IMR-90 (cell line): ENCODE measurements at places on chromosomes 3 and 15. TPM values are rescaled to one million over a fixed set of nuclear protein-coding genes. Genes with fewer than 3 reads are reported as not detected.

DNA sequence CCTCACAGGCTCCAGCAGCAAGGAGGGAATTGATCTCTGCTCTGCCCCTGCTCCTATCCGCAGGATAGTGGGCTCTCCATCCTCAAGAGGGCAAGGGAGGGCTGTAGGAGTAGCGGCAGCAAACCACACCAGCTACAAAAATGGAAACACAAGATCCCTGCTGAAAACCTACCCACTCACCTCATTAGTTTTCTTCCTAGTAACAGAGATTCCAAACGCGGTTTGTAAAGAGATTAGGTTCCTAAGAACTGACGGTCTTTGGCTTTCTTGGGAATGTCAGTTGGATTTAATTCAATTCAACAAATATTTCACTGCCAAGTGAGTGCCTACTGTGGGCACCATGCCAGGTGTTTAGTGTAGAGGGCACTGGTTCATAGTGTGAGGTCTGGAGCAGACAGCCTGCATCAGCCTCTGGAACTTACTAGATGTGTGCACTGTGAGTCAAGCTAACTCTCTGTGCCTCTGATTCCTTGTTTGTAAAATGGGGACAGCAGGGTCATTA lies 84.7 kb downstream of the MRPL46 start:
- H3K27me3 ChIP-seq, result 0 out of 2 replicates have a peak, but pooled peaks cover 2% of the 10 kb centered on the region
- DNase-seq, result no peak
- no peak overlapping the region for H3K27ac ChIP-seq
- no peak overlapping the region for H3K4me3 ChIP-seq
- no peaks in the 10 kb centered on the region for H3K4me1 ChIP-seq

- no peaks in the 10 kb centered on the region for H3K27me3 ChIP-seq
- H3K27ac ChIP-seq, result peak overlapping the region; percentile 27; the same call in 1 of the 2 replicates
- no peaks in the 10 kb centered on the region for H3K36me3 ChIP-seq
- peaks cover 17% of the 10 kb centered on the region for H3K4me1 ChIP-seq
- peak; percentile 63 for DNase-seq
- no peak overlapping the region for H3K4me3 ChIP-seq
These were observed 16.5 kb upstream of the HEG1 start for GRCh38 chr3:125072301-125072700.

DNA sequence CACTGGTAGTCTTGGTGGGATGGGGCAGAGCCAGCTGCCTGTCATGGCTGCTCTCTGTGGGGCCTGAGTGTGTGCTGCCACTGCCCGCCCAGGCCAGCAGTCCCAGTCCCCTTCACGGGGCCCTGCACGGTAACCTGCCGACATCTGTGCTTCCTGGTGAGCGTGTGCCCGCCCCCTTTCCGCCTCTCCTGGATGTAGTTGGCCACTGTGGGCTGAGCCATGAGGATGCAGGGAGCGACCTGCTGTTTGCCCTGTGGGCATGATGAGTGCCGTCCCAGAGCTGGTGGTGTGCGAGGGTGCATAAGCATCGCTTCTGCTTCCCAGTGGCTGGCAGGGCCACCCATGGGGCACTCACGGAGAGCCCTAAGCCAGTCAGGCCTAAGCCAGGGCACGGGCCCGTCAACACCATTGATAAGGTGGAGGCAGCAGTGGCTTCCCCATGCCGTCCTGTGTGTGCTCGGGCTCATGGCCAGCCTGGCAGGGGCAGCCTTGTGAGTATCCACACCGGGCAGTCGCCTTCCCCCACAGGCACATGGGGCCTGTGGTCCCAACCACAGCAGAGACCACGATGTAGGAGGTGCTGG lies 14.6 kb downstream of the PLXNA1 start:
- no peak for DNase-seq
- H3K27ac ChIP-seq, result no peak overlapping the region
- peaks cover 20% of the 10 kb centered on the region; the same call in 1 of the 2 replicates for H3K36me3 ChIP-seq

The PPP1R14D gene
- not detected in 2 replicates for polyA plus RNA-seq

DNA sequence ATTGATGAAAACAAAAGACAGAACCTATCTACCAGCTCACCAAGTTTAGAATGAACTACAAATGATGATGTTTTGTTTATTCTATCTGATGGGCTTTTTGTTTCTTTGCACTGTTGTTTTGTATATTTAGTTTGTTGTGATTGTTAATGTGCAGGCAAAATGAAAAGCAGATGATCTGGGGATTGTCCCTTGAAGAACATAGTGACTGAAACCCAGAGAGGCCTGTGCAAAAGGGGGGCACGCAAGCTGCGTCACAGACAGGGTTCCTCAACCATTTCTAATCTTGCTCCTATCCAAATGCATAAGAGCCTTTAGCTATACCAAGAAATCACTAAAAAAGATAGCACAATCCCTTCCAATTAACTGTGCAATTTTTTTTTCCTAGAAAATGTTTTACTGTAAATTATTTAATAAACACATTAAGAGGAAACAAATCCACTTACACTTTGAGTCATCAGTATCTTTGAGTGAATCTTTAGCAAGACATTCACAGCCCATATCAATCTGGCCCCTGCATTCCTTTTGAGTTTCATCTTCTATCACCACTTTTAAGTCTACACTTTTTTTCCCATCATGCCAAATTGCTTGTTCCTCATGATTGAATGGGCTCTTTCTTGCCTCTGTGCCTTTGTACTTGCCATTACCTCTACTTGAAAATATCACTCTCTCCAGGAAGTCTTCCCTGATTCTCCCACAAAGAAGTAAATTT lies 220.3 kb downstream of the ATP8B4 start:
- H3K4me1 ChIP-seq, result peaks cover 21% of the 10 kb centered on the region
- H3K36me3 ChIP-seq, result no peaks in the 10 kb centered on the region
- no peaks in the 10 kb centered on the region for H3K27me3 ChIP-seq
- no peak for DNase-seq

DNA sequence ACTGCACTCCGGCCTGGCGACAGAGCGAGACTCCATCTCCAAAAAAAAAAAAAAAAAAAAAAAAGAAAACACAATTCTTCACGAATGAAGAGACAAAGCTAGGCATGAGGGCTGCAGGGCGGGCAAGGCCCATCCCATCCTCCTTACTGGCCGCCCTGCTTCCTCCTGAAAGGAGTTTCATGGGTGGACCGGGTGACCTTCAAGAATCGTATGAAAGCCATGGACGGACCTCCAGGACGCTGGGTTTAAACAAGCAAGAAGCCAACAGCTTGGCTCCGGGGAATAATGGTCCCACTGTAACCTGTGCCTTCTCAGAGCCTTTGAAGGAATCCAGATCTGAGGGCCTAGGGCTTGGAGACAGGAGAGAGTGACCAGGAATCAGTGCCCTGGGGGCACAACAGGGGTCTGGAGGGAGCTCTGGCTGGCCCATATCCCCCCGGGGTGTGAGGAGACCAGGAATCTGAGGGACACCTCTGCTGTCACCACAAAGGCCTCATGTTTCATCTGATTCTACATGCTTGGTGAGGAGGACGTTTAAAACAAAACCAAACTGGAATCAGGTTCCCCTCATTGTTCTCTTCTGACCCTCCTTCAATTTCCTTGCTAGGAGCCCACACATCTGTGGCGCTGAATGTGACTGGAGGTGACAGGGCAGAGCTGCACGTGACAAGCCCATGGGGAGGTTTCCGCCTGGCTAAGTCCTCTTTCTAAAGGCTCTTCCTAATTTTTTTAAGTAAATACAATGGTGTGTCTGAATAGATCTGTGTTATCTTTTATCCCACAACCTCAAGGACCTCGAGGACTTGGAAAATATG lies 46.1 kb downstream of the WHAMM start:
- DNase-seq, result no peak
- H3K4me1 ChIP-seq, result peaks cover 5% of the 10 kb centered on the region; the same call in 1 of the 2 replicates
- H3K27ac ChIP-seq, result no peak overlapping the region
- no peaks in the 10 kb centered on the region for H3K36me3 ChIP-seq

The THBS1 gene
- polyA plus RNA-seq, result 1,562 and 1,711 TPM in 2 replicates

The FANCD2OS gene
- polyA plus RNA-seq, result not detected in 2 replicates

DNA sequence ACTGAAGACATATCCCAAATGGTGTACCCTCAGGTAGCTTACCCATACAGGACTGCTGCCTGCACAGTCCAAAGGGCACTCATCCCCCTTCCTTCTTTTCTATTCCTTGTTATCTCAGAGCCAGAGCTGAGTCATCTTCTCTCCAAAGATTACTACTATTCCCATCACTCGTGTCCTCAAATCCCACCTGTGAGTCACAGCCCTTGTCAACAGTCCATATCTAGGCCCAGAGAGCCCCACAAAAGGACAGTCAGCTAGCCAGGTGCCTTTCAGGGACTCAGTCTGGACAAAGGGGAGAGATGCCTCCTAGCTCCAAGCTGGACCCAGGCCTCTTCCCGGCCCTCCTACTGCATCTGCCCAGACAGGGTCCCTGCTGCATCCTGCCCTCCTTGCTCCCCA lies 11.0 kb downstream of the PARP16 start:
- H3K27me3 ChIP-seq, result no peaks in the 10 kb centered on the region
- no peaks in the 10 kb centered on the region for H3K36me3 ChIP-seq
- no peak overlapping the region for H3K4me3 ChIP-seq
- peaks cover 6% of the 10 kb centered on the region for H3K4me1 ChIP-seq
